AG09309 (cell line): ENCODE measurements at places on chromosomes 5 and 9.

DNA sequence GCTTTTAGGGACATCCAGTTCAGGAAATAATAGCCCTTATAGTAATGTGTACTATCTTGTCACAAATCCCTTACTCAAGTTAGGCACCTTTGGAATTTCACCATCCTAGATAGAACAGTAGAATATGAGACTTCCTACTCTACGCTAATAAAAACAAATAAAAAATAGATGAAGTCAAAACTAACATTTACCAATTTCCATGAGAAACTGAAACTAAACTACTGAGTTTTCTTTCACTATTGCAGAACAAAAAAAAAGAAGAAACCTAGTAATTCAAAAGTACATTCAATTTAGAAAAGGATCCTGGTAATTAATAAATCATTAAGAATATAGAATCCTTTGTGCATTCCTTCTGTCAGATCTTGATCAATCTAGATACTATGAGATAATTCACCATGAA, 14.0 kb downstream of the STARD4 start:
- no peak for DNase-seq

DNA sequence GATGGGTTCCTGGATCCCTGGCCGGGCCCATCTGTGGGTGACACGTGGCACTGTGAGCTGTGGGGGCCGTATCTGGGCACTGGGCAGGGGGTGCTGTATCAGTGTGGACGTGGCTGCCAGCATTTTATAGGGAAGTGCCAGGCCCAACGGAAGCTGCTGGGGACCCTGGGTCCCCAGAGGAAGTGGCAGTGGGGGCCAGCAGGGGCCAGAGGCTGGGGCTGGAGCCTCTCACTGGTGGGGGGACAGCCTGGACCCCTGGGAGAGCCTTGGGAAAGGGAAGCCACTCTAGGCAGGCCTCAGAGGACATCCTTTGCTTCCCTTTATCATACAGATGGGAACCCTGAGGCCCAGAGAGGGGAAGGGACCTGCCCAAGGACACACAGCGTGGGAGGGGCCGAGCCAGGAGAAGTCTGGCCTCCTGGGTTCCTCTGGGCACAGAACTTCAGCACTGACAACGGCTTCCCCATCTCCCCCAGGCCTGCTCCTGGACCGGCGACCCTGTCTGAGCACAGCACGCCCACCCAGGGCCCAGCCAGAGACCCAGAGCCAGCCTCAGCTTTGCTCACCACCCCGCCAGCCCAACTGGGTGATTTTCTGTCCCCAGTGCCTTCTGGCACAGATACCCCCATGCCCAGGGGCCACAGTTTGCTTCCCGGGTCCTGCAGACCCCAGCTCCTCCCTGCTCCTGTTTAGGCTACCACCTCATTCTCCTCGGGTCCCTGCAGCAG, 15.5 kb upstream of the LAMC3 start:
- DNase-seq: no peak

DNA sequence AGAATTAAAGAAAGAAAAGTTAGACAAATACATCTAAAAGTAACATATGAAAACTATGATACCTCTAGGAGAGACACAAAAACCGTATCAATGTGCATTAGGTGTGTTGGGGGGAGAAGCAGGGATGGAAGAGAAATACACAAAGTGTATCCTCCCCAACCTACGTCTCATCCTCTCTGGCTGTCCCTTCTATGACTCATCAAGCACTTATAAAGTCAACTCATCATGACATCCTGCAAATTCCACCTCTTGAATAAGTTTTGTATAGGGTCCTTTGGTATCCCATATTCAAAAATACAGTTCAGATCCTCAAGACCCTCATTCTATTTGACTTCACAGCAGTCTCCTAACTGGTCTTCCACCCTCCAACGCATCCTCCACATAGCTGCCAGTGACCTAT, 917.6 kb upstream of the DMAC1 start:
- no peak for DNase-seq

DNA sequence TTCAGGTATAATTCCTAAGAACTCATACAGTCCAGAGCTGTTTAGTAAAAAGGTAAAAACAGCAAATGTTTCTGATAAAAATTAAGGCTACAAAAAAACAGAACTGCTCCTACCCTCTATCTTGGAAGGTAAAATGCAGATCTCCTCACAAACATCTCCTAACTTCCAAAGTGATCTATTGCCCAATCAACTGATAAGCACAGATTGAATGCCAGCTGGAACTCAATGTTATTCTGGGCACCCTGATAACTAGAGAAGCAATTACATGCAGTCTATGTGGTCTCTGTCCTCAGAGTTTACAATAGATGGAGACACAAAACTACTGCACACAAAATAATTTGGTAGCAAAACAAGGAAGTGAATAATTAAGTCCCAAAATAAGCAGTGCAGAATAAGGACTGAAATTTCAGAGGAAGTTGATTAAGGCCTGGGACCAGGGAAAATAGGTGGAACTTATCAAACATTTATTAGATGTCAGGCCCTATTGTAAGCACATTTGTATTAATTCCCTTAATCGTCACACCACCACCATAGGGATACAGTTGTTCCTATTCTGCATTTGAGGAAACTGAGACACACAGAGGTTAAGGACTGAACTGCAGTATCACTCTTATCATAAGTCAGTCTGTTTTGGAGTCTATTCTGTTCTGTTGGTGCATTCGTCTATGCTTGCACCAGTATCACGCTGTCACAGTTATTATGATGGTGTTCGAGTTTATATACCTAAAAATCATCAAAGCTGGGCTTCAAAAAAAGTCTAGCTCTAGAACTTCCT, 102.2 kb upstream of the TARS1 start:
- no peak for DNase-seq

DNA sequence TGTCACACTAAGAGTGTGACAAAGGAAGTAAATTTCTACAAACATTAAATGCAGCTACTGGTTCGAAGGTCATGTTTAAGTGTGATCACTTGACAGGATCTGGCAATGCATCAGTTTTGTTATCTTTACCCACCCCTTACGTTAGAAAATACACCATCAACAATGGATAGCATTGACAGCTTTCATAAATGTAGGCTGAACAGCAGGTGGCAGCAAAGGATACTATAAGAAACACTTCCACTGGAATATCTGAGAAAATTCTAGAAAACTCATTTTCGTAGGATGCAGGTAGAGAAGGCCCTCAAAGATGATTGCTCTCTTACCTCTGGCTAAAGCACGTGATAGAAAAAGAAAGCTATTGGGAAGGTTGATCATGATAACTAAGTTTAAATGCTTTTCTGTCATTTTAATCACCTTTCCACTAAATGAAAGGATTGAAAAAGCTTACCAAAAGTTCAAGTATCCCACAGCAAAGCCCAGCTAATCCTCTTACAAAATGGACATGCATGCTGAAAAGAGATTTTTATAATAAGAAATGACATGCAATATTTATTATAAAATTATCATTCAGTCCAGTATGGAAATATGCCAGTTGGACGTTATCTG, 292.5 kb downstream of the PARP8 start:
- DNase-seq: no peak

- DNase-seq: no peak
Observed at GRCh38 chr9:18061856-18062255, 412.1 kb upstream of the ADAMTSL1 start.

DNA sequence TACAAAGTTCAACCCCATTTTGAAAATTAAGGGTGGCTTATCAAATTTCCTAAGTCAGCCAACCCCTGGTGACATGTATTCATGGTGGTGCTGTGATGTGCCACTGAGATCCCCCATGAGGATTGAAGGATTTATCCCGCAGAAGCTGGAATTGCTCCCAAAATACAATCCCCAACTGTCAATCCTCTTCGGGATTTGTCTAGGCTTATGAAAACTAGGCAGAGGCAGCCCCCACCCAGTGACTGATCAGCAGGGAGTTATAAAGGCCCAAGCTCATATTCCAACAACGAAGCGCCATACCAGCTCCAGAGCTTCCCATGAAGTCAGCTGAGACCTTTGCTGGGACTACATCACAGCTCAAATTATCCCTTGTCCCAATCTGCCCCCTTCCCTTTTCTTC, 316.0 kb downstream of the ENC1 start:
- no peak for DNase-seq

GRCh38 chr5:173035904-173036707, 20.0 kb upstream of the CREBRF start:
- DNase-seq: no peak

GRCh38 chr9:14961372-14962068, 51.3 kb upstream of the FREM1 start:
- no peak for DNase-seq

DNA sequence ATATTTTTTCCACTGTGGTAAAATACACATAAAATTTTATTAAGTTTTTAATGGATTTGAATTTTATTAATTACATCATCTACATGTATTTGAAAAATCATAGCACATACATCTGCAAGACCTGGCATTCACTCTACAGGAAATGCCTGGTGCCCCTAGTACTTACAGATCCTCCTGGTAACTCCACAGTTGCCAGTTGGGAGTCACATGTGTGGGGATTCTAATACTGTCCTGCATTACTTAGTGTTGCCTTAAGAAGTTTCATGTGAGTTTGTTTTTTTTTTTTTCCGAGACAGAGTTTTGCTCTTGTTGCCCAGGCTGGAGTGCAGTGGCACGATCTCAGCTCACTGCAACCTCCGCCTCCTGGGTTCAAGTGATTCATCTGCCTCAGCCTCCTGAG, 18.1 kb downstream of the KDM3B start:
- DNase-seq: no peak

DNA sequence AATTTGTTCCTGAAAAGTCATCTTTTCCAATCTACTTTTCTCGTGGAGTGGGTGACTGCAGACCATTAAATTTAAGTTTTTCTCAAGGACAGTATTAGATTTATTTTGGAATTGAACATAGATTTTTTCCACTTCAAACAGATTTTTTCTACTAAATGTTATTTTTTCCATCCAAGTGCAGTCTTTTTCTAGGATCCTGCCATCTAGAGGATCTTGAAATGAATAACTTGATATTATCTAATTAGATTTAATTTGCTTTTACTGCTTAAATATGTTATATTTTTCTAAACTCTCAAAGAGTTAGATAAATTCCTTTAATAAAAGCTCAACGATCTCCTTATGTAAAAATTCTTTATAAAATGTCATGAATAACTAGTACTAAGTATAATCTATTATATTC, 136.9 kb upstream of the PRR16 start:
- no peak for DNase-seq

- DNase-seq: no peak
Observed at GRCh38 chr9:93205045-93205768, 21.3 kb downstream of the WNK2 start.

DNA sequence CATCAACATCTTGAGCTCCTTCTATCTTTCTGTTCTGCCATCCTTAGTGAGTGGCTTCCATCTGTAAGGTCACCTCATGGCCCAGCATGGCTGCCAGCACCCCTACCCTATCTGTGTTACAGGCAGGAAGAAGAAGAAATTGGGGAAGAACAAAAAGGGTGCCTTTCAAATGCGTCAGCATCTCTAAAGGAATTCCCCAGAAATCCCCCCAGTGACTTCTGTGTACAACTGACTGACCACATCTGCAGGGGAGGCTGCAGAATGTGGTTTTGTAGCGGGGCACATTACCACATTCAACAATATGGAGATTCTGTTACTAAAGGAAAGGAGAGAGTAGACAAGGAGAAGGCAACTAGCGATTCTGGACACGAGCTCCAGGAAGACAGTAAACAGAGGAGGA, 40.1 kb downstream of the ALG2 start:
- DNase-seq: no peak

DNA sequence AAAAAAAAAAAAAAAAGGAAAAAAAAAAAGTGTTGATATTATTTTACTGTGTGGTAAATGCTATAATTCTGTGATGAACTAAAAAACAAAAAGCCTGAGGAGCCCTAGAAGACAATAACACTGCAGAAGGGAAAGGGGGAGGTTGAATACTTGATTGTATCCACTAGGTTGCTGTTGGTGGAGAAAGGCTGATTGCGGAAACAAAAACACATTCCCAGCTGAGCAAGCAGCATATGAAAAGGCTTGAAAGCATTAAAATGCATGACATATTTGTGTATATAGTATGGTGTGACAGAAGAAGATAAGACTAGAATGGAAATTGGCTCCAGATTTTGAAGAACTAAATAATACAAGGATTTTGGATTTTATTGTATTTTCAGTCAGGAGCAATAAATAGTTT, 8.9 kb downstream of the RABGAP1 start:
- no peak for DNase-seq
